ENCODE measurements at places on chromosomes 1 and 21. TPM values are rescaled to one million over a fixed set of nuclear protein-coding genes. Genes with fewer than 3 reads are reported as not detected.

Gene SELL
- total RNA-seq = 3.6 TPM

Gene OR10R2
- not detected for total RNA-seq

Gene TMEM240
- 4.0 TPM for total RNA-seq

Gene ACTA1
- total RNA-seq = not detected

Data from thoracic aorta endothelial cell (primary cell).